CD4-positive, alpha-beta T cell treated with Interleukin-15 for 4 hours (primary cell): ENCODE measurements at places on chromosomes 16 and 17.

- no peak for DNase-seq
Measured at GRCh38 chr16:69542974-69543373, 22.8 kb upstream of the NFAT5 start.

GRCh38 chr17:81093619-81094508 is 58.9 kb downstream of the BAIAP2 start:
- no peak for DNase-seq

- DNase-seq, result no peak
Measured at GRCh38 chr16:81816351-81816750, 37.3 kb downstream of the PLCG2 start.

DNA sequence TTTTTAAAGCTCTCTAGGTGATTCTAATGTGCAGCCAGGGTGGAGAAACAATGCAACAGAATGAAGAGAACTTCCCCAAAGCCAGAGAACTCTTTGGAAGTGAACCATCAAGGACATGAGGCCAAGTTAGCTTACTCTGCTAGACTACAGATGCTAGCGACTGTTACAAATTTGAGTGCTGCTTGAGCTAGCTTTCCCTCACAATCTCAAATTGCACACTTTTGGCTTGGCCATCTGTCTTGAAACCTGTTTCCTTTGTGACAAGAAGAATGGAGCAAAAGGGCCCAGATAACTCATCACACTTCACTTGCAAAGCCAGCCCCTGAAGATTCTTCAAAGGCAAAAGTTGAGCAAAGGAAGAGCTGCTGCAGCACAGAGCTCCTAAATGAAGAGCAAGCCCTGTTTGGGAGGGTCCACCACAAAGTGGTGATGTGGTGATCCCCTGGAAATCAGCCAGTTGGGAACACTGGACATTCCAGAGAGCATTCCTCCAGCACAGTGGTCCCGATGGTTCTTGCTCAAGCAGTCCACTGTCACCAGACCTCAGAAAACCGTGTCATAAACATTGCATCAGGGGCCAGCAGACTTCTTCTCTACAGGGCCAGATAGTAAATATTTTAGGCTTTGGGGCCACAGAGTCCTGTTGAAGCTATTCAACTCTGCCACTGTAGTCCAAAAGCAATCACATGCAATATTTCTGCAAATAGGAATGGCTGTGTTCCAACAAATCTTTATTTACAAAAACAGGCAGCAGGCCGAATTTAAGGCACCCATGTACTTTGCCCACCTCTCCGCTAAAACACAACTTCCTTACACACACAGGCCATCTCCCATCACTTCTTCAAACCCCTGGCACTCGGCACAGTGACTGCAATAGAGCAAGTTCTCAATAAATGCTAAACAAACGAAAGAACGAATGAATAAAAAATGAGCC is 21.2 kb downstream of the SLC39A11 start:
- DNase-seq, result no peak

- DNase-seq, result no peak
Measured at GRCh38 chr16:4359914-4360313, 8.8 kb upstream of the PAM16 start.

- no peak for DNase-seq
Measured at GRCh38 chr16:27312580-27313421, 973 bp upstream of the IL4R start.

DNA sequence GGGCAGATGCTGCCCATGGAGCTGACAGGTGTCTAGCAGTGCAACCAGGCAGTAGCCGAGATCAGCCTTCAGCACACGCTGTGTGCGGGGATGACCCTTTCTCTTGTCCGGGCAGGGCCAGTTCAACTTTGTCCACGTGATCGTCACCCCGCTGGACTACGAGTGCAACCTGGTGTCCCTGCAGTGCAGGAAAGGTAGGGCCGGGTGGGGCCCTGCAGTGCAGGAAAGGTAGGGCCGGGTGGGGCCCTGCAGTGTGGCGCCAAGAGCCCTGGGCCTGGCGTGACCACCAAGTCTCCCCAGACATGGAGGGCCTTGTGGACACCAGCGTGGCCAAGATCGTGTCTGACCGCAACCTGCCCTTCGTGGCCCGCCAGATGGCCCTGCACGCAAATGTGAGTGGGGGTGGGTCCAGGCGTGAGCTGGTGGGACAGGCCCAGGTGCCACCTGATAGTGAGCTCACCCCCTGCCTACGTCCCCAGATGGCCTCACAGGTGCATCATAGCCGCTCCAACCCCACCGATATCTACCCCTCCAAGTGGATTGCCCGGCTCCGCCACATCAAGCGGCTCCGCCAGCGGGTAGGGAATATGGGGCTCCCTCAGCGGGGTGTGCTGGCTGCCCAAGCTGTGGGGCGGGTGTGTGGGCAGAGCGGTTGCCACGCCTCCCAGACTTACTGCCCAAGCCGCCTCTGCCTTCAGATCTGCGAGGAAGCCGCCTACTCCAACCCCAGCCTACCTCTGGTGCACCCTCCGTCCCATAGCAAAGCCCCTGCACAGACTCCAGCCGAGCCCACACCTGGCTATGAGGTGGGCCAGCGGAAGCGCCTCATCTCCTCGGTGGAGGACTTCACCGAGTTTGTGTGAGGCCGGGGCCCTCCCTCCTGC is 40.2 kb downstream of the TSC2 start:
- DNase-seq, result no peak

DNA sequence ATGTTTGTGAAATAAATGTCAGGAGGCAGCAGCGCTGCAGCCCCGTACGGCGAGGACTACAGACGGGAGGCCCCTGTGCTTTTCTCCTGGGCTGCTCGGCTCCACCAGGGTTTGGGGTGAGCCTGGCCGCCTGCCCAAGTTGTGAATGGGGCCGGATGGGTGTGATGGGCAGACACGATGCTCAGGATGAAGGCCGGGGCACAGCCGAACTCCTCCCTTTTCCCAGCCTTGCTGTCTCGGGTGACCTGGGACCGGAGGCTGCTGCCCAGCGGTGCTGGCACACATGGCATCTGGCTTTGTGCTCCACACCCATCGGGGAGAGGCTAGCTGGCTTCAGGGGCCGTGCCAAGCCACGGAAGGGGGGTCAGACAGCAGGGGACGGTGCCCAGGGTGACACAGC is 34.2 kb upstream of the ZFPM1 start:
- DNase-seq, result no peak

- peak; percentile 65 for DNase-seq
Measured at GRCh38 chr16:30875871-30876801, 17.7 kb downstream of the BCL7C start.

DNA sequence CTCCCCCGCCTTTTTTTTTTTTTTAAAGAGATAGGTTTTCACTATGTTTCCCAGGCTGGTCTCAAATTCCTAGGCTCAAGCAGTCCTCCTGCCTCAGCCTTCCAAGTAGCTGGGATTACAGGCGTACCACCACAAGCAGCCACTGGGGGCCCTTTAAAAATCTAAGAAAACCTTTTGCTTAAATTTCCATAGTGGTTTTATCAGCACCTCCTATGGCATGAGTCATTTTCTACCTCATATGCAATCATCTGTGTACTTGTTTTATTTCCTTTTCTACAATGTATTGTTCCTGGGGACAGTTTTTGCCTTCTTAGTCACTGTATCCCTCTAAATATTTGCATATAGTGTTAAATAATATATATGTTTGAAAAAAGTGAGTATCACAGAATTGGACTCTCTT is 29.2 kb downstream of the GNA13 start:
- peak; percentile 70 for DNase-seq

GRCh38 chr17:34669511-34669910 is 90.1 kb downstream of the TMEM132E start:
- DNase-seq, result no peak

GRCh38 chr16:84565669-84566495 is 52.0 kb downstream of the COTL1 start:
- no peak for DNase-seq

DNA sequence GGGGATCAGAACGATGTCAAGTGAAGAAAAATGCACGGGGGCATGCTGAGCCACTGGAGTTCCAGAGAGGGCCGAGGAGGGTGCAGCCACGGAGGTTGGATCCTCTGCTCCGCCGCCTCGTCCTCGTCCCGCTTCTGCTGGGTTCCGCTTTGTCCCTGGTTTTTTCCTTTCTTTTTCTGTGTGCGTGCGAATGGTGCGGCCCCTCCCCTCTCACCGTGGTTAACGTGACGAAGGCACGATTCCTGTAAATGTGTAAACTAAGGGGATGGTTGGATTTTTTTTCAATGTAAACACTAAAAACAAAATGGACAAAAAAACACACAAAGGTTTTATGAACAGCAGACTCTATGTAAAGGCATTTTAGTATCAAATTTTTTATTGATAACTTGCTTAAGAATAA is 46.7 kb downstream of the ACTG1 start:
- DNase-seq, result no peak
